Left renal cortex interstitium (tissue), 4 donors: ENCODE measurements at places on chromosomes 4 and X.

GRCh38 chrX:135516376-135516775 lies 4.1 kb upstream of the INTS6L start:
- no peak for DNase-seq

DNA sequence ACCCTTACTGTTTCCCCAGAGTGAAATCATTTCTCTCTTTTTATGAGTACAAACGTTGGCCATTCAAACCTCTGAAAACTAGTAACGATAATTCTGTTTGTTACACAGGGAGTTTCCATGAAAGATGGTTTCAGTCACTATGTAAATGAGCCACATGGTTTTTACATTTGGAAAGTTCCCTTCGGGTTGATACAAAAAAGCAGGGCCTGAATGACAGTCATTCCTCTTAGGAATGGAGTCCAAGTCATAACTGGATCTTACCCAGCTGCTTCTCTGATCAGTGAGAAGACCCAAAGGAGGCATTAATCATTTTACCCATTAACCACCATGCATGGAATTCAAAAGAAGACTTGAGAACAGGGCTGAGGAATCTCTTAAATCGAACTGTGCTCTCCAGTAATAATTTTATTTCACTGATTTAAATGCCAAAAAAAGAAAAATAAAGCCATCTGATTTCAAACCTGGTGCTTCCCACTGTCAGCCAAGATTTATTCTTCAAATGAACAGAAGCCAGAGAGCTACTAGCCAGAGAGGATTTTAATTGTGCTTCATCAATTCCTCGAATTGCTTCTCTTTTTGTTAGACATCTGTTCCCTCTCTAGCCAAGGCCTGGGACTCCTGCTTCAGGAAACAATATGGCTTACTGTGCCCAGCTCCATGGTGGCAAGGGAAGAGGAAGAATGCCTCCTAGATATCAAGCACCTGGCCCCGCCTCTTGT lies 3.2 kb downstream of the SOWAHB start:
- DNase-seq: no peak

- no peak for DNase-seq
Observed at GRCh38 chrX:8726031-8726652, 5.8 kb downstream of the ANOS1 start.

- DNase-seq: no peak
Observed at GRCh38 chrX:118595501-118596042, 100.0 kb downstream of the DOCK11 start.

- DNase-seq: no peak
Observed at GRCh38 chr4:80161413-80162058, 35.8 kb upstream of the PRDM8 start.

GRCh38 chrX:74325130-74326059 lies 21.4 kb downstream of the ZCCHC13 start:
- no peak for DNase-seq

- DNase-seq: no peak
Observed at GRCh38 chr4:179768996-179769395, 2326.8 kb upstream of the AGA start.

DNA sequence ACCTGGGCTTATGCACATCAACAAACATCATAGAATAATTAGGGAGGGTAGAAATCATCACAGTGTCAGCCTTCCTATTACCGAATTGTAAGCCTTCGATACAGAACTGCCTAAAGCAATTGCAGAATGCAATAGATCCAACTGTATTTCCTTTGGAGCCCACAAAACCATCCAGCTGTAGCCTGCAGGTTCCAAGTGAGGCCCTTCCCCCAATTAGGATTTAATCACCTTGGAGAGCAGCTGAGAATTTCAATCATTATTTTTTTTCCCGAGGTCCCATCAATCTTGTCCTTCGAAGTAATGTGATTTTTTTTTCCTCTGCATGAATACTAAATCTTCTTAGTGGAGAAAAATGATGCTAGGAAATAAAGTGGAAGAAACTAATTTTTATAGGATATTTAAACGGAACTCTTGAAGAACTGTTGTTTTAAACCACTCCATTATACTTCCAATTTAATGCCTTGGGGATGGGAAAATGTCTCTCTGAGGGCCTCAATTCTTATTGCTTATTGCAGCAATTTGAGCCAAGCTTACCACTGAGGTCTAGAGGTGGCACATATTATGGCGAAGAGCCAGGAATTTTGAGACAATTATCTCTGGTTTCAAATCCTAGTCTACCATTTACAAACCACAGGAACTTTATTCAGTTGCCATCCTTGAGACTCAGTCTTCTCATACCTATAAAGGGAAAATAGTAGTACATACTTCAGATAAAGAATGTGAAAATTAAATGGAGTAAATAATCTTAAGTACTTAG lies 953.4 kb upstream of the IGFBP7 start:
- DNase-seq: no peak

DNA sequence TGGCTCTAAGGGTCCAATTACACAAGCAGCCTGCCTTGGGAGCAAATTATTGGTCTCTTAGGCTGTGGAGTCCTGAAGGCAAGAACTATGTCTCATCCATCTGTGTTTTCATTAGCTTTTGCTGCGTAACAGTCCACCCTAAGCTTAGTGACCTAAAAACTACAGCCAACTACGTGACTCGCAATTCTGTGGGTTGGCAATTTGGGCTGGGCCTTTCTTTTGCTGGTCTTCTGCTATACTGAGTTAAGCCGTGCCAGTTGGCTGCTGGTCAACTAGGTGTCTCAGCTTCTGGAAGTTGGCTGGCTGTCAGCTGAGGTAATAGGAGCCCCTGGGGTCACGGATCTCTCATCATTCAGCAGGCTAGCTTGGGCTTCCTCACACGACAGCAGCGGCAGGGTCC lies 205.6 kb upstream of the S100G start:
- no peak for DNase-seq

DNA sequence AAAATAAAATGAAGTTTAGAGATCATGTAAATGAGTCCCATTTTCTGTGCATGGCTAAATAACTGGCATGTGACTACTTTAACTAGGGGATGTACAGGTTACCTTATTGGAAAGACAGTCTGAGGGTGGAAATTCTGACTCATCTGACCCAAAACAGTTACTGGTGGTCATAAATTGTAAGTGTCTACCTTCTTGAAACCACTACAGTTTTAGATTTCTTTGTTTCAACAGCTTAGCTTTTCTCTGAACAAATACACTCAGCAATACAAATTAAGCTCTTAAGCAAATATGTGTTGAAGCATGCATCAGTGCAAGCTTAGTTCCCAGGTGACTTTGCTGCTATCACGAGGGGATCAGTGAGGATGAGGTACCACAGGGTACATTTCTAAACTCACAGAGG lies 60.7 kb upstream of the PGM2 start:
- DNase-seq: no peak

GRCh38 chrX:118373538-118373937 lies 27.6 kb downstream of the WDR44 start:
- no peak for DNase-seq

DNA sequence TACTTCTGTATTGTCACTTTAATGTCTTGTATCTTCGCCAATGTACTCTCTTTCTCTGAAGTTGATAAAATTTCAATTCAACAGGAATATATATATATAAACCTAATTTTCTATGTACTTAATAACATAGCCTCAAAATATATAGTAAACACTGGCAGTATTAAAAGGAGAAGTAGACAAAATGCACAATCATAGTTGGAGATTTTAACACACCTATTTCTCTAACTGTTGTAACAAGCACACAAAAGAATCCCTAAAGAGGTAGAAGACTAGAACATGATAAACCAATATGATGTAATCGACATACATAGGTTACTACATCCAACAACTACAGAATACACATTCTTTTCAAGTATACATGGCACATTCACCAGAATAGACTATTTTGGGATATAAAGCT lies 65.5 kb downstream of the ZNF81 start:
- no peak for DNase-seq

- DNase-seq: no peak
Observed at GRCh38 chrX:71533851-71534561, 1.1 kb downstream of the OGT start.

GRCh38 chr4:93776386-93777080 lies 52.0 kb upstream of the ATOH1 start:
- DNase-seq: no peak

DNA sequence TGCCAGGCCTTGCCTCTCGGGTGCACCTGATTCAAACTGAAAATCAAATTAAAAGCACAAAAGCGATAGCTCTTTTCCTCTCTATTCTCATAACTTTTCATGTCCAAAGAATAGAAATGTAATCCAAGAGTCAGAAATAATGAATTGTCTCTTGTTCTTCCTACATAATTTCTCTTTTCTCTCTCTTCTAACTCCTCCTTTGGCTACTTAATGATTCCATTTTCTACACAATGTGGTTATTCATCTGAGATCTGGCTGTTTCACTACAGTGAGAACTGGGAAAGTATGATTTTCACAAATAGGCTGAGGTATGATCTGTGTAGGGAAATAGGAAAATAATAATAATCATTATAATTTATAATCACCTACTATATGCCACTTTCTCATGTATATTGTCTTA lies 703.5 kb downstream of the PDHA2 start:
- no peak for DNase-seq

DNA sequence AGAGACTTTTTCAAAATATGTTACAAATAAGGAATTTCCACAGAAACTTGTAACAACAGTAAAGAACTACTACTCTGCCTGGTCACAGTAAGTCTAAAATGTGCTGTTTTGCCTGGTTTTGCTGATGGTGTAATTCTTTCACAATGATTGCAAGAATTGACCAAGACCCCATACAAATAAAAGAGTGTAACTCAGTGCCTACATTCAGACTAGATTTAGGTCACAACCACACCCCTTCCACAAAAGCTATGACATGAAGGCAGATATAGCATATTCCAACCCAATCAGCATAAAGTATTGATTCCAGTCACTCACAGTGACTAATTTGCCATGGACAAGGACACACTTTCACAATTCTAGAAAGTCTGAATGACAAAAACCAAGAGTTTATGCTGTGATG lies 53.7 kb upstream of the TMPRSS11F start:
- no peak for DNase-seq

- no peak for DNase-seq
Observed at GRCh38 chrX:13581554-13581953, 12.2 kb downstream of the EGFL6 start.

DNA sequence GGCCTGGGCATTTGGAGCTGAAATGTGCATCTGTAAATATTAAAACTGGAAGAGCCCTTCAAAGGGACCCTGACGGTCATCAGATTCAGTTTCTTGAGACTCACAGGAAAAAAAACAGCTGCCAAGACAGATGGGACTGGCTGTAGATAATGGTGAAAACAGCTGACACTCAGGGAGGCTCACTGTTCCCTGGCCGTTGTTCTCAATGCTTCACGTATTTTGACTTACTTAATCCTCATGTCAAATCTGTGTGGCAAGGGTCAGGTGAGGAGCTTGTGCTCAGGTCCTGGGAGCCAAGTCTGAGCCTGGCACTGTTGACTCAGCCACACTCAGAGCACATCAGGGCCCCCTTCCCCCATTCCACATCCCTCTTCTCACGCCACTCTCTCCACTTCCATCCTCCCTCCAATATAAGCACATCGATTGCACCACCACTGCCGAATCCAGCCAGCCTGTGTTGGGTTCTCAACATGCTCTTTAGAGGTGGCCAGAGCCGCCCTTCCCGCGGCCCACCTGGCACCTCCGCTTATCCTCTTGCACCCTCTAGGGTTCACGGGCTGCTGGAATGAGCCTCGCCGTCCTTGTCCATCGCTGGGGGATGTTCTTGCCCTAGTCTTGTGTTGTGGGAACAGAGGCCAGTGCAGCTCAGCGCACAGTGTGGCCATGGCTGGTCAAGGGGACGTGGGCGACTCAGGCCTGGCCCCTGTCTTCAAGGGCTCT lies 40.1 kb downstream of the EVC start:
- no peak for DNase-seq

DNA sequence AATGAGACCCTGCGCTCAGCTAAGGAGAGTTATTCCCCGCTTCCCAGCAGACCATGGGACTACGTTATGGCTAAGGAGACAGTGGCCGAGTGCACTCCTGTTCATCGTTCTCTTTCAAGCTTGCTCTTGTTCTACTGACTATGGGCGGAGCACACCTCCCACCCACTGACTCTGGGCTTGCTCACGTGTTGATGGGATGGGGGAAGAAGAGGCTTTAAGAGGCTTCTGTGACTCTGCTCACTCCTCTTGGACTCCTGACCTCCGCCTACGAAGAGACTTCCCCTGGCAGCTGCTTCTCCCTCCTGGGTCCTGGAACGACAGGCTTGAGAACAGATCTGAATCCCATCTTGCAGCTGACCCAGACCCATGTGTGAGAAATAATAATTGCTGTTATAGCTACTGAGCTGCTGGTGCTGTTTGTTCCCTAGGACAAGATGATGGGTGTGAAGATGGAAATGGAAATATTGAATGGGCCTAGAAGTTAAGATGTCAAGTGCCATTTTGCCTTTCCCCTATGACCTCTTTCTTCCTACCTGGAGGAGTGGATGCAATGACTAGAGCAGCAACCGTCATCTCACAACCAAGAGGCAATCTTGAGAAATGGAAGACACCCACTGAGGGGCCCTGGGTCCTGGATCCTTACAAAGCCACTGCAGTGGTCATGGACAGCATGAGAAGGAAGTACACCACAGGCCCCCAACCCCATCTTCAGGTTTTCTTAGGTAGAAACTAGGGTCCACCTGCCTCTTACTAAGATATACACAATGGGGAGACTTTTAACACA lies 38.7 kb upstream of the IRAK1 start:
- DNase-seq: no peak

DNA sequence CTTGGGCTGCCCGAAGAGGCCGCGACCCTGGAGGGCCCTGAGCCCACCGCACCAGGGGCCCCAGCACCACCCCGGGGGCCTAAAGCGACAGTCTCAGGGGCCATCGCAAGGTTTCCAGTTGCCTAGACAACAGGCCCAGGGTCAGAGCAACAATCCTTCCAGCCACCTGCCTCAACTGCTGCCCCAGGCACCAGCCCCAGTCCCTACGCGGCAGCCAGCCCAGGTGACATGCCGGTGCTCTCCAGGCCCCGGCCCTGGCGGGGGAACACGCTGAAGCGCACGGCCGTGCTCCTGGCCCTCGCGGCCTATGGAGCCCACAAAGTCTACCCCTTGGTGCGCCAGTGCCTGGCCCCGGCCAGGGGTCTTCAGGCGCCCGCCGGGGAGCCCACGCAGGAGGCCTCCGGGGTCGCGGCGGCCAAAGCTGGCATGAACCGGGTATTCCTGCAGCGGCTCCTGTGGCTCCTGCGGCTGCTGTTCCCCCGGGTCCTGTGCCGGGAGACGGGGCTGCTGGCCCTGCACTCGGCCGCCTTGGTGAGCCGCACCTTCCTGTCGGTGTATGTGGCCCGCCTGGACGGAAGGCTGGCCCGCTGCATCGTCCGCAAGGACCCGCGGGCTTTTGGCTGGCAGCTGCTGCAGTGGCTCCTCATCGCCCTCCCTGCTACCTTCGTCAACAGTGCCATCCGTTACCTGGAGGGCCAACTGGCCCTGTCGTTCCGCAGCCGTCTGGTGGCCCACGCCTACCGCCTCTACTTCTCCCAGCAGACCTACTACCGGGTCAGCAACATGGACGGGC lies 579 bp downstream of the ABCD1 start:
- no peak for DNase-seq
